ENCODE measurements at places on chromosomes 2 and 18.

- DNase-seq = no peak
These were observed 104.0 kb downstream of the MCFD2 start for GRCh38 chr2:46811379-46812310.

GRCh38 chr18:72360634-72361033 lies 183.5 kb downstream of the CBLN2 start:
- no peak for DNase-seq

DNA sequence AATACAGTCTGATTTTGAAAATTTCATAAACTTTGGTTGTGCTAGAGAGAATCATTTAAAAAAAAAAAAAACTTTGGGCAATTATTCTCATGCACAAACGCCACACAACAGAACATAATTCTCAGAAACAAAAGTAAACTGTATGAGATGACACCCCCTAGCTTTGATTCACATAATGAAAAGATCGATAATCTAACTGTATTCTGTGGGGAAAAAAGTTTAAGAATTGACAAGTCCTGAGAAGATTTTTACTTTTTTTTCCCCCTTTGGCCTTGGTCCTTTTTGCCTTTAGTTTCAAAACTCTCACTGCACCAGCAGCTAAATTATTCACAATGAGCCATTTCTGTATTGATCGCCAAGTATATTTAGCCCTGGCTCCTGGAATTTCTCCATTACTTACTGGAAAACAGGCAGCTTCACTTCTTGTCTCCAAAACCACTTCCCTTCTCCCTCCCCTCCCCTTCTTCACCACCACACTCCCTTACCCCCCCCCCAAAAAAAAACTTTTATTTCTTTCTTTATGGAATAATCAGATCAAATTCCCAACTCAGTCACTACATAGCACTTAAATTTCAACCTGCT lies 2.0 kb downstream of the IKZF2 start:
- no peak for DNase-seq

- no peak for DNase-seq
These were observed 98.3 kb downstream of the MYCN start for GRCh38 chr2:16038621-16039020.

- DNase-seq = no peak
These were observed 38.6 kb downstream of the STON1 start for GRCh38 chr2:48568547-48568946.

- DNase-seq = no peak
These were observed 141.7 kb upstream of the COPS8 start for GRCh38 chr2:236943841-236944513.

DNA sequence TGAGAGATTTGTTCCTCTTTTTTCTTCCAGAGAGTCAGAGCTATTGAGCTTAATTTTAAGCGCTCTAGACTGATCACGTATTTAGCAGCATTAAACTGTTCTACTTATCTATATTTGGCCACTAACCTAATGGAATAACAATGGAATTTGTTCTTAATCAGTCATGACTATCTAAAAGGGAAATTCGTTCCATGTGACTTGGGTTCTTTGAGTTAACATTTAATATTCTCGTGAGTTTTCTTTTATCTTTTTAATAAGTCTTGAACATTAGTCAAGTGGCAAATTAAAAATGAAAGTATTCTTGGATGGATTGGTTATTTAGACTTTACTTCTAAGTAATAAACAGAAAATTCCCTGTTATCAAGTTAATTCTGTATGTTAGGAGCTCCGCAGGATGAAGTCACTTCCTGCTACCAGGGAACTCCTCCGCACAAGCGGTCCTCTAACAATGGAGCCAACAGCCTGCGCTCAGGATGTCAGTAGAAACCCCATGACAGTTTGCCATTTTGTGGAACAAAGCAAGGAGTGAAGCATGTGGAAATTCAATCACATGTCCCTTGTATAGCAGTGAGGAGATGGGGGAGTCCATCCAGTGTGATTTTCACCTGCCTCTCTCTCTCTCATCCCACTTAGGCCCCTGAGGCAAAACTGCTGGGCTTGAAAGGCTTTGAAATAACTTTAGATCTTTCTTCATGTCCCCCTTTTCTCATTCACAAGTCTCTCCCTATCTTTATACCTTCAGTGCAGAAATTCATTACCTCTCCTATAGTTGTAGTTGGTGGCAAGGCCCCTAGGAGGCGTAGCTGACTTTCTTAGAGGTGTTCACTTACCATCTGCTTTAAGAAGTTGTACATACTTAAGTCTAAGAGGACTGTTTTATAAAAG lies 138.1 kb downstream of the WDR7 start:
- no peak for DNase-seq

- DNase-seq = no peak
These were observed 70.9 kb downstream of the NFATC1 start for GRCh38 chr18:79466591-79466990.

GRCh38 chr2:69645031-69645431 lies 1.5 kb upstream of the AAK1 start:
- DNase-seq = no peak
